Mucosa of gallbladder (tissue), 1 donor: ENCODE measurements at places on chromosomes 3 and 15. TPM values are rescaled to one million over a fixed set of nuclear protein-coding genes. Genes with fewer than 3 reads are reported as not detected.

The DUOXA2 gene
- total RNA-seq, result 87.1 TPM

The USP4 gene
- total RNA-seq, result 60.5 TPM

The BCHE gene
- 4.0 TPM for total RNA-seq

The TRH gene
- not detected for total RNA-seq

The EPHA3 gene
- 15.3 TPM for total RNA-seq

The SLC9A9 gene
- total RNA-seq, result 12.2 TPM

The AADACL2 gene
- 0.14 TPM for total RNA-seq

The COL6A5 gene
- total RNA-seq, result not detected

The CHRM5 gene
- not detected for total RNA-seq

The RIOX2 gene
- 18.6 TPM for total RNA-seq

The ATP2C1 gene
- 78.9 TPM for total RNA-seq

The COL6A6 gene
- total RNA-seq, result 0.12 TPM

The SCAANT1 gene
- total RNA-seq, result not detected

The BFSP2 gene
- not detected for total RNA-seq

The ISLR2 gene
- 1.8 TPM for total RNA-seq

The ATP2B2 gene
- 0.09 TPM for total RNA-seq

The PRTG gene
- 1.4 TPM for total RNA-seq

The RHOV gene
- total RNA-seq, result 0.63 TPM

The DNAH12 gene
- 0.52 TPM for total RNA-seq

The STRIT1 gene
- 0.72 TPM for total RNA-seq

The ALDH1A2 gene
- total RNA-seq, result 134 TPM

The ALS2CL gene
- total RNA-seq, result 43.8 TPM

The NLGN1 gene
- 8.8 TPM for total RNA-seq

The WDR49 gene
- 0.32 TPM for total RNA-seq

The SLC2A2 gene
- 22.4 TPM for total RNA-seq

The VIPR1 gene
- total RNA-seq, result 91.7 TPM

The SRGAP3 gene
- total RNA-seq, result 7.8 TPM

The GPR62 gene
- 0.55 TPM for total RNA-seq

The KNG1 gene
- 0.43 TPM for total RNA-seq

The TMC3 gene
- 0.06 TPM for total RNA-seq

The CP gene
- 2.0 TPM for total RNA-seq

The GABRA5 gene
- total RNA-seq, result 0.12 TPM

The QTRT2 gene
- total RNA-seq, result 16.4 TPM

The MUC13 gene
- total RNA-seq, result 248 TPM

The SPATA12 gene
- total RNA-seq, result 0.43 TPM

The SPTBN5 gene
- 7.1 TPM for total RNA-seq

The SCG5 gene
- total RNA-seq, result 2.6 TPM

The HDDC3 gene
- total RNA-seq, result 20.9 TPM

The WWTR1 gene
- 82.8 TPM for total RNA-seq

The VEPH1 gene
- total RNA-seq, result 3.1 TPM

The GHSR gene
- total RNA-seq, result not detected

The TNFAIP8L3 gene
- 4.2 TPM for total RNA-seq
